ENCODE measurements at places on chromosomes 3 and 15.

DNA sequence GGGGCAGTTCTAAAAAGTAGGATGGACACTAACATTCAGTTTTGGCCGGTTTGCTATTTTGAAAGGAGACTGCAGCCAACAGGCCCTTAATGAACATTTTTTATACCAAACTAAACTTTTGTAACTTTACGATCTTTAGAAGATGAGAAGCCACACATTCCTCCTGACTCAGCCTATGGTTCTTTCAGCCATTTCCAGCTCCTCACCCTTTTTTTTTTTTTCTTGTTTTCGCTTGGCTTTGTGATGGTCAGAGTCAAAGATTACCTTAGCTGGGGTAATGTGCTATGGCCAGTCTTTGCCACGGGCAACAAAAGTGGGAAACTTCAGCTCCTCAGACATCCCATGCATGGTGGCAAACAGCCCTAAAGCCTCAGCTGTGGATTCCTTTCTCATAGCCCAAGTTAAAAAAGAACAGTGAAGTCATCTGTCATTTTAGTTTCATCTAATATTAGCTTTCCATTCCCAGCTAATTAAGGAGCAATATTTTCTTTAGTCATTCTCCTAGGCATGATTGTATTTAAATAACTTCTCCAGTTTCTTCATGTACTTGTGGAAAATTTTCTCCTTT lies 368.7 kb downstream of the MFSD1 start:
- DNase-seq: no peak

DNA sequence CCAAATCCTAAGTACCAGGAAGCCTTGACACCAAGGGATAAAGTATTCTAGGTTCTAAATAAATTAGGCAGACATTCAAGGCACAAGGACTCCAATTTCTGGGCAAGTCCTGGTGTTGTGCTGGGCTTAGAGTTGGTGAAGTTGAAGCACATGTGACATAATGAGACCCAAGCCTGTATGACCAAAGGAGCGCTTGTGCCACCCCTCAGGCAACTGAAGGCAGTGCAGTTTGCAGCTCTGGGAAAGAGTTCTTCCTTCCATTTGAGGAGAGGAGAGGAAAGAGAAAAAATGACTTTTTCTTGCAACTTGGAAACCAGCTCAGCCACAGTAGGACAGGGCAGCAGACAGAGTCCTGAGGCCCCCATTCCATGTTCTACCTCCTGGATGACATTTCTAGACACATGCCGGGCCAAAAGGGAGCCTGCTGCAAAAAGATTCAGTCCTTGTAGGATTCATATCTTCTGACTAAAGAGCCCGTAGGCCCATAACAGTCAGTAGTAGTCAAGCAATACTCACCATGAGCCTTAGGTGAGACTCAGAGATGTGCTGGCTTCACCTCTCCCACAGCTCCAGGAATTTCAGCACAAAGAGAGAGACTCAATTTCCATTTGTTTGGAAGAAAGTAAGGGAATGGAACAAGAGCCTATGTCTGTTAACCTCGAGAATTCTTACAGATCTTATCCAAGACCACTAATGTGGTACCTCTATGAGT lies 588.8 kb upstream of the BCHE start:
- DNase-seq: no peak

GRCh38 chr15:101844916-101845315 lies 32.9 kb downstream of the OR4F15 start:
- DNase-seq: no peak

DNA sequence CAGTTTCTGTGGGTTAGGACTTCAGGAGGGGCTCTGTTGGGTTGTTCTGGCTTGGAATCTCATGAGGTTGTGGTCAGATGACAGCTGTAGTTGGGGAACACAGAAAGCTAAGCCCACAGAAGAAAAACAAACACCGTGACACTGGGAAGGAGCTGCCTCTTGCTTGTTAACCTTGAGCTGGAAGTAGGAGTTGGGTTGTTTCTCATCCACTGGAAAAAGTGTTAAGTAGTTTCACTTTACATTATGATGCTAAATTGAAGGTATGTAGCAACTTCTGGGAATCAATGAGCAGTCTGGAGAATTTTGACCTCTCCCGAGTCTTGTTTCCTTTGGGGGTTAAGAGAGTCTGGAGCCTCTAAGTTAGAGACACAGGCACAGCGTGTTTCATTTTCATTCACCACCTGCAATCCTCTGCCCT lies 20.4 kb downstream of the HACD3 start:
- no peak for DNase-seq

DNA sequence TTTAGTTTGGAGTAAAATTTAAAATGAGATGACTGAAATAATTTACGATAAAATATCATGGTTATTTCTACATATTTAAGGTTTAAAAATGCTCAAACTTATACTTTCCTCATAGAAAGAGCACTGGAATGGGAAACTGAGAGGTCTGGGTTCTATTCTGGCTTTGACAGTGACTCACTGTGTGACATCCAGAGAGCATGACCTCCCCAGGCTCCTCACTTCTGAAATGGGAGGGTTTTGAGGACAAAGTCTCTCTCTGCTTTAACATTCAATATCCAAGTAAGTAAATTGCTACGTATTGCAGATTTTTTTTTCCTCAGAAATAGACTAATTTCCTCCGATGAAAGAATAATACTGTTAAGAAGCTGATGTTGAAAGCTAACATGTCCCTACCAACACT lies 234.7 kb downstream of the TIGIT start:
- DNase-seq: no peak

Measured in T1000 (cell line).